ENCODE measurements at places on chromosomes 3 and 15.
A peak's percentile ranks its signal among the peaks of the same experiment; 100 is the strongest.

- DNase-seq = peak; percentile 77
These were observed 901 bp downstream of the NAA50 start for GRCh38 chr3:113744941-113745755.

DNA sequence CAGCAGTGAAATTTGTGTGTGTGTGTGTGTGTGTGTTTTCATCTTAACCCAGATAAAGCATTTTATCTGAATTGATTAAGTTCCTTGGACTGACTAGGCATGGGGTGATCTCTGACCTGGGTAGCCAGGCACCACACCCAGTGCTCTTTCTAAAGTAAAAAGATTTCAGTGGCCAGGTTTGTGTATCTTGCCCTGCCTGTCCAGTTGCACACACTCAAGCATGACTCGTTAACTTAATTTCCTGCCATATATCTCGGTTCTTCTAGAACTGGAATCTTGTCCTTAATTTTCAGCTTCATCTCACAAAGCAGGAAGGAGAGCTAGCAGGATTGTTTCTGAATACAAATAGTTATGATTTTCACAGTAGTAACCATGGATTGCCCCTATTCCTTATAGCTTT lies 17.0 kb downstream of the TM4SF18 start:
- DNase-seq = no peak

DNA sequence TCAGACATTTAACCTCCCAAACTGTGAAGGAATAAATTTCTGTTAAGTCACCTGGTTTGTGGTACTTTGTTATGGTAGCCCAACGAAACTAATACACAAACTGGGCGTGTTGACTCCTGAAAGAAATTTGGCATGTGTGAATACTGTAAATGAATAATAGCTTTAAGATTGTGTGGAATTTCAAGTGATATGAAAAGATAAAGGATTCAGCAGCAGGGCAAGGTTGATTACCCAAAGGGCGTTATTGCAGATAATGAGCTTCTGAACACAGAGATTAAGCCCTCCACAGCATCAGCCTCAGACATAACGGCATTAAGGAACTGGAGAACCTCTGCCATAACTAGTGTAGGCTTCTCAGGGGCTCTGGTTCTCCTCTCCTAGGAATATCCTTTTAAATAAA lies 451.5 kb upstream of the NECTIN3 start:
- no peak for DNase-seq

GRCh38 chr15:99450896-99451358 lies 114.9 kb upstream of the MEF2A start:
- no peak for DNase-seq

- DNase-seq = no peak
These were observed 31.0 kb upstream of the FAM3D start for GRCh38 chr3:58697561-58697960.

GRCh38 chr3:149575961-149576564 lies 81.8 kb downstream of the WWTR1 start:
- peak; percentile 28 for DNase-seq

DNA sequence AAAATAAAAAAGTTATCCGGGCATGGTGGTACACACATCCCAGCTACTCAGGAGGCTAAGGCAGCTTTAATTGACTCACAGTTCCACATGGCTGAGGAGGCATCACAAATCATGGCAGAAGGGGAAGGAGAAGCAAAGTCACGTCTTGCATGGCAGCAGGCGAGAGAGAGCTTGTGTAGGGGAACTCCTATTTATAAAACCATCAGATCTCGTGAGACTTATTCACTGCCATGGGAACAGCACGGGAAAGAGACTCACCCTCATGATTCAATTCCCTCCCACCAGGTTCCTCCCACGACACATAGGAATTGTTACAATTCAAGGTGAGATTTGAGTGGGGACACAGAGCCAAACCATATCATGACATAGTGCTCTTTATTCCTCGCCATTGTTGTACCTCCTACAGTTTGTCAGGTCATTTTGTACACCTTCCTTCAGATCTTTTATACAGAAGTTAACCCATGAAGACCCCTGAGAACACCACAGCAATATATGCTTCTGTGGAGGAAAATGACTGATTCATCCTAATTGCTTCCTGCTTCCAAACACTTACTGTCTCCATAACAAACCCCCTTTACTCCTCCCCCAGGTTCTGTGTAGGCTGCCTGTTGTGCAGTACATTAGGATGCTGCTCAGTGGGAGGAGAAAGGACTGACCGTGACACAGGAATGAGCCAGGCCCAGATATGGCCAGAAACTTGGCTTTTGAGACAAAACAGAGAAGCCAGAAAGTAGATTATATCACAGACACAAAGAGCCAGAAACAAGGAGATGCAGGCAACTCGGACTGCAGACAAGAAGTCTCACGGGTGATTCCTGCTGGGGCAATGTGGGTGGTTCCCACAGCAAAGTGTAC lies 67.9 kb upstream of the HEG1 start:
- peak; percentile 5 for DNase-seq

- DNase-seq = no peak
These were observed 268.8 kb downstream of the NR2F2 start for GRCh38 chr15:96599268-96599667.

DNA sequence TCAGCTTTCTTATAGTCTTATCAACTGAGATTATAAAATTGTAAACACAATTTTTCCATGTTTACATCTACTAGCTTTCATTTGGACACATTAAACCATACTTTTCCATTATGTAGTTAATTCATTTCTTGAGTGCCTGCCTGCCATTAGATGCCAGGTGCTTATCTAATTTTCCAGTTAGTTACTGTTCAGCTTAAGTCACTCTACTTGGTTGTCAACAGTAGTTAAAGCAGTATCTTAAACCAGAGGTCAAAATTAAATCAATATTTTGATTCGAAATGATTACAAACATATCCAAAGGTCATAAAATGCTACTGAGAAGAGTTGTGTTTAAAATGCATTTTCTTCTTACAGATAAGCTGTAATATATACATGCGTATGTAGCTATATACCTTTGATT lies 56.2 kb upstream of the UBP1 start:
- no peak for DNase-seq
